ENCODE measurements at places on chromosomes 6 and 20. TPM values are rescaled to one million over a fixed set of nuclear protein-coding genes. Genes with fewer than 3 reads are reported as not detected.

DNA sequence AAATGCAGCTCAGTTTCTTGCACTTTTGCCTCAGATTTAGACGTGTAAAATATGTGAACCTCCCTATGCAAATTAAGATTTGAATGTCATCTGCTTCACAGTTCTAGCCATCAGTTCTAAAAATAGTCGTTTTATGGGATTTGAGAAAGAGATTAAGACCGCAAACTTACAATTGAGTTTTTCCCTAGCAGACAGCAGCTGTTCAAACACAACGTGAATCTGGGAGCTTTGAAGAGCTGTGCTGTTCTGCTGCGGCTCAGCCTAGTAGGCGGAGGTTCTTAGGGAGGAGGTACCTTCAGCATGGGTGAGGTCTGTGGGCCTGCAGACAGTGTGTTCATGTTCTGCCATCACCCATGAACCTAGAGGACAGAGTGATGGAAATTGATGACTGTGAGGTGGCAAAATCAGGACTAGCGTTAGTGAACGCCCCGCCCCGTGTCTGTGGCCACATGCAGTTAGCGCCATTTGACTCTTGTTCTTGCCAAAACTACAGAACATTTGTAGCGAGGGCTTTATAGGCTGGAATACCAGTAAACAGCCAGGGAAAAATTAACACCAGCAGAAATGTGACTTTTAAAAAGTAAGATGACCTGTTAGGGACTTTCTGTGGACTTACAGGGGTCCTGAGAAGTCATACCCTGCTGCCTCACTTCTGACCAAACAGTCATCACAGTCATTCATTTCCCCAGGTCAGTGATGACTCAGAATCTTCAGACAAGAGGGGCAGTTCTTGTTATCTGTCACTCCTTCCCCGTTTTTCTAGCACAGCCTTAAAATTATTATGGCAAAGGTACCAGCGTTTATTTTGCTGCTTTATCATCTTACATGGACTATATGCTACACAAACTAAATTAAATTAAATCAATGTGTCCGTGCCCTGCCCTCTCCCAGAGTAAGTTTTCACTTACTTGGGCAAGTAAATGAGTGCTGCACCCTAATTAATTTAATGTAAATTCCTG is 84.3 kb upstream of the TMEM181 start:
- DNase-seq: no peak

GRCh38 chr6:125839471-125839870 is 48.7 kb downstream of the NCOA7 start:
- DNase-seq: no peak

- DNase-seq: no peak
Measured at GRCh38 chr6:25428758-25429317, 149.7 kb downstream of the CARMIL1 start.

- no peak for DNase-seq
Measured at GRCh38 chr6:135244805-135245204, 63.7 kb downstream of the MYB start.

GRCh38 chr20:33431797-33432381 is 11.7 kb downstream of the SNTA1 start:
- no peak for DNase-seq

- DNase-seq: no peak
Measured at GRCh38 chr6:126341126-126341525, 1.2 kb downstream of the CENPW start.

GRCh38 chr6:52571099-52571755 is 5.6 kb downstream of the TRAM2 start:
- no peak for DNase-seq

The EPHA7 gene
- 35.8 TPM for total RNA-seq

The DUSP22 gene
- 41.7 TPM for total RNA-seq
